ENCODE measurements at places on chromosomes 7 and 10.

- no peak for DNase-seq
Measured at GRCh38 chr10:6659451-6659850, 79.4 kb upstream of the PRKCQ start.

GRCh38 chr10:122561212-122561611 is 658 bp downstream of the DMBT1 start:
- DNase-seq: no peak

- no peak for DNase-seq
Measured at GRCh38 chr10:114328874-114329273, 75.4 kb downstream of the AFAP1L2 start.

- DNase-seq: no peak
Measured at GRCh38 chr7:108947526-108947925, 377.9 kb downstream of the DNAJB9 start.

DNA sequence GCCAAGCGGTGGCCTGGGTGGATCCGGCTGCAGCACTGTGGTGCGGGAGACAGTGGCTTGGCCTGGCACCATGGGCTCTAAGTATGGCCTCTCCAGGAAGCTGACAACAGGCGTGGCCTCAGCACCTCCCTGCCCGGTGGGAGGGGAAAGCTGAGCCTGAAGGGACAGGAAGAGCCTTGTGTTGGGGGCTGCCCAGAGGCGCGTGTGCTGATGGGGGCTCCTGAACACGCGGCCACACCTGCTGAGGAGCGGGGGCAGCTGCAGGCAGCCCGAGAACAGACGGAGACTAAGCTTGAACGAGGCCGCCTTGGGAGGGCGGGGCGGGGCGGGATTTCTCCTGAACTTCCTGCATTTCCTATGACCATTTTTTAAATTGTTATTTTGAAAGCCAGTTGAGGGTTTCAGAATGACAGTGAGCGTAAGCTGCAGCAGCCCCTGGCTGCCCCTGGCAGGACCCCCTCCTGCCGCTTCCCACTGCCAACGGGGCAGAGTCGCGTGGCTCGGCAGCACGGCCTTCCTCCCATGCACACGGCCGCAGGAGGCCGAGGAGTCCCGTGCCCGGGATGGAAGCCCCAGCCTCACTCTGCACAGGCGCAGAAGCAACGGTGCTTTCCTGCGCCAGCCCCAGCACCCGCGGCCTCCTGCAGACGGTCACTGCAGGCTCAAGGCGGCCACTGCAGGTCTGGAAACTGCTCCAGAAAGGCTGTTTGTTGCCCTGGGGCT is 43.2 kb downstream of the DPYSL4 start:
- DNase-seq: no peak

Measured in NCI-H1105 treated with DMSO at 0.1 percent for 48 hours (cell line).